ENCODE measurements at places on chromosomes 6 and 20.

- no peak for DNase-seq
Observed at GRCh38 chr6:17397764-17398194, 4.4 kb downstream of the CAP2 start.

GRCh38 chr6:71430018-71430417 is 141.4 kb downstream of the OGFRL1 start:
- no peak for DNase-seq

DNA sequence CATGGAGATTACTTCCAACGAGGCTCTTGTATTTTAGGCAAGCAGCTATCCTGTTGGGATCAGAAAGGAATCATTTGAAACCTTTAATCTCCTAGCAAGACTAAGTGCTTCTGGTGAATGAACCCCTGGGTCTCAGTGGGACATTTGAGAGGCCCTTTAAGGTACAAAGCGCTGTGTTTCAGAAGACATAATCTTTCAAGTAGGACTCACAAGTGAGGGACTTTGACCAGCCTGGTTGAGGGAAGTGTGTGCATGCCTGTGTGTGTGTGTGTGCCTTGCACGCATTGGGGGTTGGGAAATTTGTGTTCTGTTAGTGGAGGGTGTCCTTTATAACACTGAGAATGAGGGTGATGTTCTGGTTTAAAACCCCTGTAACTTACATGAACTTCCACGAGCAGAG is 64.4 kb upstream of the KCNG1 start:
- no peak for DNase-seq

DNA sequence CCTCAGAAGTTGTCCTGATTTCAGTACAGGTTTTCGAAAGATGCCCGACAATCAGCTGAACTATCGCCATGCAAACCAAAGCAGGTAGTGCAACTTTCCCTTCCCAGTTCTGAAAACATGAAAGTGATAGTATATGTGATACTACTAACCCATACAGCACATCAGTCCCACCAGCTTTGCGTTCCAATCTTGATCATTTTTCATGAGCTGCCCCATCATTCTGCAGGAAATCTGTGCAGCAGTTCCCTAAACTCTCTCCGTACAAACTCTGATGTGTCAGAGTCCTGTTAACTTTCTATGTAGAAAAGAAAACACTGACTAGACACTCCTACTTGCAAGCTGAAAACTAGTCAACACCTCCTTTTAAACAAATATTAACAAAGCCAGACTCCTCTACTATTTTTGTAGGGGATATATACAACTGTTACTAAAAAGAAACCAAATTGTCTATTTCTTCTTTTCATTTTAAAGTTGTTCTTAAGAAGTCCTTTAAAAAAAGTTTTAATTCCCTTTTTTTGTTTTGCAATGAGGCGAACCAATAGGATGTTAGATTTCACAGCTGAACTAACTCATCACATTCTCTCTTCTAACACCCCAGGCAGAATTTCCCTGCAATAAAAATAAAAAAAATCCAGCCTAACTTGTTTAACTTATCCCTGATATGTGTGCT is 99.6 kb upstream of the DST start:
- no peak for DNase-seq

DNA sequence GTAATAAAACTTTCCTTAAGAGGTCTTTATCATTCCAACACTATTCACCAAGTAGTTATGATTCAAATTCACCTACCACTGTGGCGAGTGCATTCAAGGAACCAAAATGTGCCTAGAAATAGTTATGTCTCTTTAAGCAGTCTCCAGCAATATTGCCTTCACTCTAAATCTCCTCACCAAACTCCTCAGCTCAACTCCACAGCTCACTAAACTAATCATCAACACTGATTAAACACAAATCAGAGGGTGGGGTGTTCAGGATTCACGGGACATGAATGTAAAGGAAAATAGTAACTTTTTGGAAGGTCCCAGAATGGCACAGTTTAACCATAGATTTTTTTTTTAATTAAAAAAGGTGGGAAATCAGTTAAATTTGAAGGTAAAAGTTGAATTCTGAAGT is 70.5 kb upstream of the THEMIS start:
- no peak for DNase-seq

DNA sequence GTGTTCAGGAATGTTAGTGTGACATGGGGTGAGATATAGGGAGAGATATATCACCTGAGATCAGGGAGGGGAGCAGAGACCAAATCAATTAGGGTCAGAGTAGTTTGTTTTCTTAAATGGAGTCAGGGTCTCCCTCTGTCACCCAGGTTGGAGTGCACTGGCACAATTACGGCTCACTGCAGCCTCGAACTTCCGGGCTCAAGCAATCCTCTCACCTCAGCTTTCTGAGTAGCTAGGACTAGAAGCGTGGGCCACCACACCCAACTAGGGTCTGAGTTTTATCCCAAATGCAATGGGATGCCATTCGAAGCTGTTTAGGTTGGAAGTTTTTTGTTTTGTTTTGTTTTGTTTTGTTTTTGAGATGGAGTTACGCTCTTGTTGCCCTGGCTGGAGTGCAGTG is 3.1 kb upstream of the NCOA3 start:
- no peak for DNase-seq

GRCh38 chr6:96058082-96058481 is 42.3 kb downstream of the FUT9 start:
- DNase-seq: no peak

GRCh38 chr6:137095651-137096238 is 51.0 kb upstream of the IL20RA start:
- DNase-seq: no peak

- DNase-seq: no peak
Observed at GRCh38 chr6:55449225-55449624, 122.0 kb downstream of the GFRAL start.

DNA sequence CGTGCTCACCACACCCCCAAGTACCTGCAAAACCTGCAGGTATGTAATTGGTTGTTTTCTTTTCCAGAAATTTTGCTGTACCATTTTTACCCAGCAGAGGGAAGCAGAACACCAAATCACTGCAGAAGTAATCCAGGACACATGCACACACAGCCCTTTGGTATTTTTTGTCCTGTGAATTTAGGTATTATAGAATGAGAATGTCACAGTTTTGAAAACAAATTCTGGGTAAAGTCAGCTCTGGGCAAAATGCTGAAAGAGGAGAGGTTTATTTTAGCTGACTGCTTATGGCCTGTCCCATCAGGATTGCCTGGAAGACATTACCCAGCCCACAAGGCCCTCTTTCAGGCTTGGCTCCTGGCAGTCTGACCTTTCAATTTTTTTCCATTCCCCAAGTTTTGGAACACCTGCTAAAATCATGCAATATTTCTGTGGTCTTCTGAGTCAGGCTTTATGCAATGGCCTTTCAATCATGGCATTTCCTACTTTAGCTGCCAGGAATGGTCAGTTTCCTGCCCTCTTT is 3.5 kb upstream of the EFHC1 start:
- DNase-seq: no peak

- DNase-seq: no peak
Observed at GRCh38 chr6:6788394-6789032, 200.0 kb downstream of the LY86 start.

DNA sequence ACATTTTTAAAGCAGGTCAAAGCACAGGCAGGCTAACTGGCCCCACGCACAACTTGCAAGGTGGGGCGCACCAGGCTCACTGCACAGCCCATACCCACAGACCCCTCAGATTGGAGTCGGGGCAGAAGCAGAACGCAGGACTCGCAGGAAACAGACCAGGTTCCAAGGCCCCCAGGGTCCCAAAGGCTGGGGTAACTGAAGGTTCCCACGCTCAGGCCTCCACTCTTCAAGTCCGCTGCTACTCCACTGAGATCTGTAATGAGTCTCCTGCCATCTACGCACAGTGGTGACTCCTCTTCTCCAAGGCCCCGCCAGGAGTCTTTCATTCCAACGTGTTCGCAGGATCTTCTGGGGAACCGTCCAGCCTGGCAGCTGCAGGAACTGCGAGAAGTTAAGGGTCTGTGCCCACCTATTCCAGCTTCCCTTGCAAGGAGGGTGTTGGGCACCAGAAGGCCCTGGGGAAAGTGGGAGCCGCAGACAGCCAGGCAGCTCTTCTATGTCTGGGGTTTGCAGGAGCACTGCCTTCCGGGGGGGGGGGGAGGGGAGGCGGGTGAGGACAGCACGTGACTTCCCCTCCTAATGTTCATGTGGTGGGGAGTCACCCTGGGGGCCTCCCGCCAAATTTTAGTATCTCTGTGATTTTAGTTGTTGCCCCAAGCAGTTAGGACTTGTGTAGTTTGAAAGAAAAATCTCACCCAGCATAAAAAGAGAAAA is 2.0 kb upstream of the TAF4 start:
- no peak for DNase-seq

GRCh38 chr6:110541701-110542309 is 65.4 kb upstream of the SLC22A16 start:
- no peak for DNase-seq

DNA sequence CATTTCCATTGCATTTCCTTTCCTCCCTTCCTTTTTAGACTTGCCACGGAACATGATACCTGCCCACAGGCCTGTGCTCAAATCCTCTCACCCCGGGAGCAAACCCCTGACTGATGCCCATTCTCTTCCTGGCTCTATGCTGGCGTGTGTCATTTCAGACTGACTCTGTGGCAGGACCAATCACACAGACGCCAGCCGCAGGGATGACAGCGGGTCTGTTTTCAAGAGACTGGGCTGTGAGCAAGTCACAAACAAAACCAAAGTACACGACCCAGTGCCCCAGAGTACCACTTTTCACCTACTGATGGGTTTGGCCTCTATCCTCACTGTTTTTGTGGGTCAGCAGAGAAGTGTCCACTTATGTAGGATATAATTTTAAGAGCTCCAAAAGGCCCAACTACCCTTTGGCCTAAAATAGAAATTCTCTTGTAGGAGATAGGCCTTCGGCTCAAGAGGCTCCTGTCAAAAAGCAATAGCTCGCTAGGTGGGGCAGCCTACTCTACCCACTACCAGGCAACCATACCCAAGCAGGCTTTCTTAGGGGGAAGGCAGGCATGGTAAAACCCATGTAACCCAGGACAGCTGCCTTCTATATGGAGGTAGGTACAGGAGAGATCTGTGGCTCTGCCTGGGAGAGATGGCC is 215.7 kb downstream of the CDC5L start:
- no peak for DNase-seq

GRCh38 chr6:45494416-45495135 is 116.8 kb upstream of the SUPT3H start:
- DNase-seq: no peak

DNA sequence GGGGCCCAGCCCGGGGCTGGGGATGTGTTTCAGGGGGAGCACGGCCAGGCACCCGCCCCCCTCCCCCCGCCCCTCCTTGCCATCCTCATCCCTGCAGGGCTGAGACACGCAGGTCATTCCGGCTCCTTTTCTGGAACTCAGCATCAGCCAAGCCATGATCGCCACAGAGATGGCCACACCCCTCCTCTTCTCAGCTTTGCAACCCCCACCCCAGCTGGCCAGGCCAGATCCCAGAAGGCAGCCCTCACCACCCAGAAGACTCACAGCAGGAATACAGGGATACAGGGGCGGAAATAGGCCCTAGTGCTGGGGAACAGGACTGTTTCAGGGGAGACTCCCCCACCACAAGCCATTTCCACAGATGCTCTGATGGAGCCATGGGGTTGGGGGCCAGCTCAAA is 33.5 kb downstream of the YTHDF1 start:
- DNase-seq: no peak

DNA sequence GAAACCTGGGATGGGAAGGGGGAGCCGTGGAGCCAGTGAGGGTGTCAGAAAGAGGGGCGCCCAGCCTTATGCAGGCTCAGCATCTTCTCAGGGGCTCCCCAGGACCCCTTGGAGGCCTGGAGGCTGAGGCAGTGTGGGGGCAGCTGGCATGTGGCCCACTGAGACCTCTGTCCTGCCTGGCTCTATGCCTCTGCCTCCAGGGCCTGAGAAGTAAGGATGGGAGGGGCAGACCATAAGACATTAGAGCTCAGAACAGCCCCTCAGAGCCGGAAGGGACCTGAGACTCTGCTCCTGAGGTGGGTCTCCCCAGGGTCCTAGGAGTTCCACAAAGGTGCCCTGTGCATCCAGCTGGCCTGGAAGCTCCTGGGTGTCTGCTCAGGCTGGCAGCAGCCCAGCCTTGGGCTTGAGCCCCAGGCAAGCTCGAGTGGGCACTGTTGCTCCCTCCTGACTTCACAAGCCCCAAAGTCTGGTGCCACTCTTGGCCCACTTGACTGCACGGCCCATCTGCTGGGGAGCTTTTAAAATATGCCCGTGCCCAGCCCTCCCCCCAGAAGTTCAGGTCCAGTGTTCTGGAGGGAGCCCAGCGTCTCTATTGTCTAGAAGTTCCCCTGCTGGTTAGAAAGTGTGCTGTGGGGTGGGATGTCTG is 126.8 kb downstream of the GRM4 start:
- no peak for DNase-seq

DNA sequence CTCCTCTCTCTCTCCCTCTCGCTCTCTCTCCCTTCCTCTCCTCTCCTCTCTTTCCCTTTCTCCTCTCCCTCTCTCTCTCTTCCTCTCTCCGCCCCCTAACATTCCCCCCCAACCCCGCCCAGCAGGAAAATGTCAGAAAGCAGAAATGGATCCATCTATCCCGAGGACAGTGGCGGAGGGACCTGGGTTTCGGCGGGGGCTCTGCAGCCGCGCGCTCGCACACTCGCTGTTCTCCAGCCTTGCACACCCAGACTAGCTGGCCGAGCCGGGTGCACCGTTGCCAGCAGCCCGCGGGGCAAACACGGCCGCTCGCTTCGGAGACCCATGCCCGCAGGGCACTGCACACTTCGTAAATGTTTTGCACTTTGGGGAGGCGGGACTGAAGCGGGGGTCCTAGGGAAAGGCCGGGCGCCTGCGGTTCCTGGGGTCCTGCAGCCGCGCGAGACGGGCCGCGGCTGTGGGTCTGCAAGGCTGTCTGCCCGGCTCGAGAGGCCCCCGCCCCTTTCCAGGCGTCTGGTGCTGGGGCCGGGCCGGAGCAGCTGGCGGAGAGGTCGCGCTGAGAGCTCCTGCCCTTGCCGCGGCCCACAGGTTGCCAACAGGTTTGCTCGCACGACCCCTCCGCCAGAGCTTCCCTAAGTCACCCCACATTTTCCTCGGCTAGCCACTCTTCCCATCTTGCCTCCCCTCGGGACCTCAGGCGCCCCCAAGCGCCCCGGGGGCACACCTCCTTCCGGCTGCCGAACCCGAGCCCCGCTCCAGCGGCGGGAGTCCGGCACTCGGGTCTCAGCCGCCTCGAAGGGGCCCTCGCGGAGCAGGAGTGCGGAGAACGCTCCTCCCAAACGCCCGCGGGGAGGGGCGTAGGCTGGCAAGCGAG is 818 bp upstream of the MDGA1 start:
- peak; percentile 15 for DNase-seq

DNA sequence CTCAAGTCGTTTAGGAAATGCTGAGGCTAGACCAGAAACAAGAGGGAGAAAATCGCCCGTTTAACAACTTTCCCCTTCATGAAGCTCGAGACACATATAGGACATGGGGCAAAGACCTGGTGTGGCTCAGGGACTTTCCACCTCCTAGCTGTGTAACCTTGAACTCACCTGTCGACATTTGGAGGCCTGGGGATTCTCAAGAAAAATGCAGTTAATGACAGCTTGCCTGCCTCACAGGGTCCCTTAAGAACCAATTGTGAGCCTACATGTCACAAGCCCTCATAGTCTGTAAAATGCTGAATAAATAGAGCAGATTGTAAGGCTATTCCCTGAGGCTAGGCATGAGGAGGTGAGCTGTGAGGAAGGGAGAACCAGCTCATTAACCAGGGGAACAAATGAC is 35.1 kb downstream of the MGME1 start:
- no peak for DNase-seq

Data from stimulated activated CD4-positive, alpha-beta T cell treated with anti-CD3 and anti-CD28 coated beads, Interleukin-15, amount 100 ng/mL, for 48 hours (primary cell).